ENCODE measurements at places on chromosomes 5 and 9. TPM values are rescaled to one million over a fixed set of nuclear protein-coding genes. Genes with fewer than 3 reads are reported as not detected.

PRR16 gene
- 12.7 TPM for total RNA-seq

LAMC3 gene
- 0.22 TPM for total RNA-seq

SH2D3C gene
- 21.3 TPM for total RNA-seq

NFIB gene
- total RNA-seq, result 116 TPM

GRCh38 chr9:117293206-117294114 is 121.4 kb downstream of the ASTN2 start:
- DNase-seq, result no peak

DNA sequence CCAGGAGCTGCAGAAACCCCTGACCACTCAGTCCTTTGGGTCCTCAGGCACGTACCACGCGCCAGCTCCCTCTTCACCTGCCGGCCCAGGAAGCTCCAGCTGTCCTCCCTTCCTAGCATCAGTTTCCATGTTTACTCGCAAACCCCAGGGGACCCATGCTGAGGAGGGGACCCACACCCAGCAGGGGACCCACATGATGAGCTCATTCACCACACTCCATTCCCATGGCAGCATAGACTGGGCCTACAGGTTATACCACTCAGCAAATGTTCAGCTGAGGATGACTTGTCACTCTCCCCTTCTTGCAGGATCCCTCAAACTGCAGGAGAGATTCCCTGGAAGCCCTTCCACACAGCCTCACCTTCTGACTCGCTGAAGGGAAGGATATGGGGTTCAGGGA is 73.5 kb upstream of the GALNT10 start:
- DNase-seq, result no peak

- no peak for DNase-seq
Observed at GRCh38 chr5:150358261-150359095, 981 bp downstream of the TCOF1 start.

DNA sequence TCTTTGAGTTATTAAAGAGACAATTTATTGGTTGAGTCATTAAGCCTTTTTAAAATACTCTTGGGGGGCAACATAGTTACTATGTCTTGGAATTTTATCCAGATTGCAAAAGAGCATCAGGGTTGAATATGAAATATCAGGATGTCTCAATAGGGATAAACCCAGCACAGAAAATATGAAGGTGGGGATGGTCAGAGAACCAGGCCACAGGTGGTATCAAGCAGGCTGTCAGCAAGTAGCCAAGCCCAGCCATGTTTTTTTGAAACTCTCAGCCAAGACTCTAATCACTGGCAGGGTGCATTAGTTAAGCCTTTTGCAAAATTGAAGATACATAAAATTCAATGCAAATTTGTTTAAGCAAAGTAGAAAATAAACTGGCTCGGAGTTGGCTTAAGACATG is 468.9 kb downstream of the DTWD2 start:
- no peak for DNase-seq

DNA sequence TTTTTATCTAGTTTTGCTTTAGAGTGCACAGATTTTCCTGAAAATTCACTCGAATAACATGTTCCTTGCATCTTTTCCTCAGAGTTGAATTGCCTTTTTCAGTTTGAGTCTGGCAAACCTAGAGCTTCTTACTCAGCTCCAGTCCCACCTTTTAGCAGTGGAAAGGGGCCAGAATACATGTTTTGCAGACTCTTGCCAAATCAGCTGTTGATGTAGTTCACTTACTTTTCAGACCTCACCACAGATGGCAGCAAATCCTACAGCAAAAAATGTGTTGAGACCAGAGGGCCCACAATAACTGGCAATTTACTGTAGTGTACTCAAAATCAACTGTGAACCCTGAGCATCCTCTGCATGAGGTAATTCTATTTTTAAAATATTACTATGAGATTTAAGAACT is 545.2 kb upstream of the ACO1 start:
- no peak for DNase-seq

- peak; percentile 66 for DNase-seq
Observed at GRCh38 chr9:4298255-4299004, 1.4 kb downstream of the GLIS3 start.

All from Right ventricle myocardium inferior (tissue), 1 donor.